ENCODE measurements at places on chromosomes 7 and 10. TPM values are rescaled to one million over a fixed set of nuclear protein-coding genes. Genes with fewer than 3 reads are reported as not detected.

DNA sequence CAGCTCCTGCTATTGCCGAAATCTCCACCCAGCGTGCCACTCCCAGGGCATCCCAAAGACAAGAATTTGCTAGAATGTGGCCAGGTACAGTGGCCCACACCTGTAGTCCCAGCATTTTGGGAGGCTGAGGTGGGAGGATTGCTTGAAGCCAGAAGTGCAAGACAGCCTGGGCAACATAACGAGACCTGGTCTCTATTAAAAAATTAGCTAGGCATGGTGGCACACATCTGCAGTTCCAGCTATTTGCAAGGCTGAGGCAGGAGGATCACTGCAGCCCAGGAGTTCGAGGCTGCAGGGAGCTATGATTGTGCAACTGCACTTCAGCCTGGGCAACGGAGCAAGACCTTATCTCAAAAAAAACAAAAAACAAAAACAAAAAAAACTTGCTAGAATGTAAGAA lies 73.3 kb upstream of the LYZL2 start:
- DNase-seq: no peak

DNA sequence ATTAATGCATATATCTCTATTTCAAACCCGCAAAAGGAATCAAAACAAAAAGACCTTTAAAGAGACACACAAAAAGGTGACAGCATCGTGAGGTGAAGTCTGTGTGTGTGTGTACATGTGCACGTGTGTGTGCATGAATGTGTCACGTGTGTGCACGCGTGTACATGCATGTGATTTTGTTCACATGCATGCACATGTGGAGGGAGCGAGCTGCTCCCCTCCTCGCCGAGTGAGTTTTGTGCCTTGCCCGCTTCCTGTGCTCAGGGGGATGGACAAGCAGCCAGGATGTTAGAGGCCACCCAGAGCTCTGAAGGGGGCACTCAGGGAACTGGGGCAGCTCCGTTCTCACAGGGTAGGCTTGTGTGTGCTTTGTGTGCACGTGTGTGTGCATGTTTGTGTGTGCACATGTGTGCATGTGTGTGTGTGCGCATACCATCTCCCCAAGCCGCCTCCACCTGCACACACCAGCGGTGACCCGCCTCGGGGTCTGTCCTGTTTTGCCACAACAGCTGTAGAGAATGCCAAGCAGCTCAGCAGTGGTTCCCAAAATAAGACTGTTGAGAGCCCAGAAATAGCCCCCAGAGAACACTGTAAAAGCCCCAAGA lies 191.2 kb downstream of the PTPRN2 start:
- DNase-seq: no peak

GRCh38 chr10:1094112-1095057 lies 38.2 kb downstream of the WDR37 start:
- DNase-seq: no peak

DNA sequence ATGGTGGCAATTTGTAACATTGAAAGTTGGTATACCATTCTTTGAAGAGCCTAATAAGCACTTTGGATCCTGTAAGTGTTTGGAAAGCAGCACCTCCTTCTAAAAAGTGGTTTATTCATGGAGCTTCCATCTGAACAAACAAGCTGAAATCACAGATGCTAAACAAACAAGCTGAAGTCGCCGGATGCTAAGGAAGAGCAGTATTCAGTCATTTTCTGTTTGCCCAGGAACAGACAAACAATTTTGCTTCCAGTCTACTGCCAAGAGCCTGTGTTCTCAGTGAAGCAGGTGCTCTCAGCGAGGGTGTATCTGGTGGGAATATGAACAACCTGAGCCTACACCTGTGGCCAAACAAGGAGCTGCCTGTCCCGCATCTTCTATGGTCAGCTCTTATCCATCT lies 6.3 kb downstream of the COL28A1 start:
- no peak for DNase-seq

GRCh38 chr7:24478137-24478655 lies 95.1 kb upstream of the PALS2 start:
- no peak for DNase-seq

- DNase-seq: no peak
Observed at GRCh38 chr7:43318188-43318770, 205.8 kb downstream of the HECW1 start.

- peak; percentile 68 for DNase-seq
Observed at GRCh38 chr10:31927884-31928548, 615 bp downstream of the ARHGAP12 start.

DNA sequence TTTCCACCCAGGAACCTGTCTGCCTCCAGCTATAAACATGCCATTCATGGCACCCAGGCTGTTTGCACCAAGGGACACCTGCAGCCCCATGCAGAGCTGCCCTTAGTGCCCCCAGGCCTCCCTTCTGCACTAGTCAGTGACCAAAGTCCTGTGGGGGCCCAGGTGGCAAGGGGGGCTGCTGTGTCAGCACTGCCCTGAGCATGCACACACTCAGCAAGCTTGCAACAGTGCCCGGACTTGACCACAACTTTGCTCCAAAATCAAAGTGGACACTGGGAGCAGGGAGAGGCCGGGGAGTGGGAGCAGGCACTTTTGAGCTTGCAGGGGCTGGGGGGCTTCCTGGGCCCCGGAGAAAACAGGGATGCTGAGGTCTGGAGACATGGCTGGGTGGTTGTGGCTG lies 192.9 kb upstream of the MBL2 start:
- DNase-seq: no peak

DNA sequence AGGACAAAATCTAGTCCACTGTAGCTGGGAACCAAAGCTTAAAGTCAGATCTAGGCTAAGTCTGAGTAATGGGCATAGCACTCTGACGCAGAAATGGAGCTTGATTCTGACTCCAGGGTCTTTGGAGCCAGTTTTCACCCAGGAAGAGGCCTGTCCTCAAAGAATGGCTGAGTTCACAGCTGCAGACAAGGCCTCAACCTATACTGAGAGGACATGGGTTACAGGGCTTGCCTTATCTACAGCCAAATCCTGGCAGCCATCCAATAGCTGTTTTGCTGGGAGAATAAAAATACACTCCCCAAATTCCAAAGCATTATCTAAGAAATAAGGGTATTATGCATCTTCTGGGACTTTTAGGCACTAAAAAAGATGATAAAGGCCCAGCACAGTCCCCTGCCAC lies 154.8 kb downstream of the RAPGEF5 start:
- DNase-seq: no peak

- DNase-seq: no peak
Observed at GRCh38 chr10:114577133-114577532, 80.9 kb downstream of the ABLIM1 start.

Gene GATA3
- 1.0 TPM for polyA plus RNA-seq

Gene KCNIP2
- 6.0 TPM for polyA plus RNA-seq

Gene GPR26
- not detected for polyA plus RNA-seq

Gene HIF1AN
- 40.1 TPM for polyA plus RNA-seq
